ENCODE measurements at places on chromosomes 2 and 18. TPM values are rescaled to one million over a fixed set of nuclear protein-coding genes. Genes with fewer than 3 reads are reported as not detected.

The COLEC11 gene
- total RNA-seq = 2.2 TPM

The MC4R gene
- total RNA-seq = not detected

The LCT gene
- total RNA-seq = 0.19 TPM

The TXNDC2 gene
- total RNA-seq = 0.28 TPM

The KCNG2 gene
- not detected for total RNA-seq

The GREB1L gene
- total RNA-seq = 0.29 TPM

The SCYGR8 gene
- total RNA-seq = not detected

The C1QL2 gene
- total RNA-seq = not detected

The RAX gene
- not detected for total RNA-seq

The MEX3C gene
- total RNA-seq = 27.0 TPM

The AP1S3 gene
- 5.0 TPM for total RNA-seq

The VIL1 gene
- 194 TPM for total RNA-seq

The ZNF892 gene
- 1.5 TPM for total RNA-seq
